ENCODE measurements at places on chromosomes 5 and 9.

- no peak for DNase-seq
Measured at GRCh38 chr5:72558383-72558782, 51.2 kb upstream of the ZNF366 start.

GRCh38 chr5:148926207-148926606 is 99.8 kb downstream of the ADRB2 start:
- no peak for DNase-seq

- DNase-seq, result no peak
Measured at GRCh38 chr9:36550135-36550534, 22.6 kb upstream of the MELK start.

- DNase-seq, result no peak
Measured at GRCh38 chr5:4881366-4882002, 258.6 kb upstream of the ADAMTS16 start.

DNA sequence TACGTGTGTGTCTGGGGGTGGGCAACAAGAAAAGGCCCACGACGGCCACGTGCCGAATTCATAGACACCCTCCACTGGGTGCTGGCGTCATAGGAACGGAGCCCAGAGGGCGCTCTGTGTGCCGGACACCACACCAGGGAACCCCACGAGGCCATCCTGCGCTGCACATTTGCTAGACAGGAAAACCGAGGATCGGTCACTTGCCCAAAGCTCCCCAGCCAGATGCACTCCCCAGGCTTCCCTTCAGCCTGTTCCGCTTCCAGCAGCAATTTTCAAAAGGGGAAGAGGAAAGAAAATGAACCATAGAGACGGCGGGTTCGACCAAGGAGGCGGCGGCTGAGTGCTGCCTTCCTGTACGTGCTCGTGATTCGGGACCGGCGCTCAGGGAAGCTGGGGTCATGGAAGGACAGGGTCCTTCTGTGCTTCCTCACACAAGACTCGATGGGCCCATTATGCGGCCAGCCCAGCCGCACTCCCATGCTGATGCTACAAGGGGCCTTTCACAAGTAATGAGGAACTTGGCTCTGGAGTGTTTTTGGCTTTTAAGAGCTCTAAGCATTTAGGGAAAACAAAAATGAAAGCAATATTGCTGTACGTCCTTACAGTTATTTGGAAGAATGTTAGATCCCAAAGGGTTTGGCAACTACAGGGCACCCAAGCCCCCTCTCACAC is 124.6 kb upstream of the SARDH start:
- DNase-seq, result no peak
